ENCODE measurements at places on chromosomes 7 and 10.

GRCh38 chr7:155355176-155355575 is 57.5 kb downstream of the INSIG1 start:
- DNase-seq = peak; percentile 7

- DNase-seq = no peak
These were observed 12.8 kb downstream of the RHEB start for GRCh38 chr7:151506901-151507382.

DNA sequence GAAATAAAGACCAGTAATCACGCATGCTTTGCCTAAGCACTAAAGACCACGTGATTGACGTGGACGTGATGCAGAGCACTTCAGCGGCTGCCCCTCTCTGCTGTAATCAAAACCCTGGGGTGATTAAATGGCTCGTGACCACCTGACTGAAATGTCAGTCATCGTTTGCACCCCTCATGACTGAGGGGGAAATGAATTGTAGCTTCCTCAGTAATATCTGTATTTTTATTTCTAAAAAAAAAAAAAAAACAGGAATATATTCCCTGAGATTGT is 148.1 kb upstream of the RSU1 start:
- no peak for DNase-seq

DNA sequence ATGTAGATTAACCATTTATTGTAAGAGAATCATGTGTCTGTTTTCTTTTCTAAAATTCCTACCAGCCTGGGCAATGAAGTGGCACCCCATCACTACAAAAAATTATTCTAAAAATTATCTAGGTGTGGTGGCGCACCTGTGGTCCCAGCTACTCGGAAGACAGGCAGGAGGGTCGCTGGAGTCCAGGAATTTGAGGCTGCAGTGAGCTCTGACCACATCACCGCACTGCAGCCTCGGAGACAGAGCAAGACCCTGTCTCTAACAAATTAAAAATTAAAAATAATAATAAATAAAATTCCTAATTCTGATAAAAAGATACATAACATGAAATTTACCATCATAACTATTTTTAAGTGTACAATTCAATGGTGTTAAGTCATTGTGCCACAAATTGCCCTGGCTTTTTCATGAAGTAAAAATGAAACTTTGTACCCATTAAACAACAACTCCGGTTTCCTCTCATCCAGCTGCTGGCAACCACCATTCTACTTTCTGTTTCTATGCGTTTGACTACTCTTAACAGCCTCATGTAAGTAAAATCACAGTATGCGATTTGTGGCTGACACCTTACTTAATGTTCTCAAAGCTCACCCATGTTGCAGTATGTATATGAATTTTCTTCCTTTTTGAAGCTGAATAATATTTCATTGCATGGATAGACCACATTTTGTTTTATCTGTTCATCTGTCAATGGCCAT is 20.6 kb upstream of the USP6NL start:
- no peak for DNase-seq

GRCh38 chr10:112678581-112678980 is 231.6 kb downstream of the VTI1A start:
- no peak for DNase-seq

GRCh38 chr7:418636-419280 is 100.9 kb downstream of the PDGFA start:
- DNase-seq = no peak

- DNase-seq = no peak
These were observed 1240.4 kb downstream of the GATA3 start for GRCh38 chr10:9294865-9295264.
